ENCODE measurements at places on chromosomes 16 and 17. TPM values are rescaled to one million over a fixed set of nuclear protein-coding genes. Genes with fewer than 3 reads are reported as not detected.

GRCh38 chr17:15384142-15384787 lies 42.9 kb upstream of the TEKT3 start:
- DNase-seq, result peak; percentile 65

The PABPN1L gene
- total RNA-seq, result 1.7 TPM

DNA sequence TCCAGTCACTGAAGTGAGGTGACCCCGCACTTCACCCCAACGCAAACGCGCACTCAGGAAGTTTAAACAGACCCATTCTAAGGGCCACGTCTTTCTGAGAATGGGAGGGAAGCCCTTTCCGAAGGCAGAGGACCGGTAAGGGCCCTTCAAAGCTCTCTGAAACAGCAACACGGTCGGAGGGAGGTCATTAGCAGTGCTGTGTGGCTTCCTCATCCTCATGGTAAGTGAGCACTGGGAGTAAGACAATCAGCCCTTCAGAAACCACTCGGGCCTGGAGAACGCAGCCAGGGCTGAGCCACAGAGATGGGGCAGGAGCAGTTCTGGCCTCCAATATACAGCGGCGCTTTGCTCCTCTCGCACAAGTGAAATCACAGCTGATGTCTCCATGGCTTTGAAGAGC lies 23.7 kb downstream of the SRL start:
- no peak for DNase-seq

GRCh38 chr17:47852113-47852949 lies 1.4 kb upstream of the SP6 start:
- no peak for DNase-seq

- DNase-seq, result no peak
Observed at GRCh38 chr16:80014241-80014939, 413.9 kb upstream of the MAF start.

The GNG13 gene
- total RNA-seq, result not detected

- no peak for DNase-seq
Observed at GRCh38 chr17:5234645-5235576, at the start of gene SCIMP. TSS of gene SCIMP (minus strand) at chr17:5234860. CDS start at chr17:5234755, 105 bp downstream.

The GAS2L2 gene
- total RNA-seq, result 1.4 TPM

DNA sequence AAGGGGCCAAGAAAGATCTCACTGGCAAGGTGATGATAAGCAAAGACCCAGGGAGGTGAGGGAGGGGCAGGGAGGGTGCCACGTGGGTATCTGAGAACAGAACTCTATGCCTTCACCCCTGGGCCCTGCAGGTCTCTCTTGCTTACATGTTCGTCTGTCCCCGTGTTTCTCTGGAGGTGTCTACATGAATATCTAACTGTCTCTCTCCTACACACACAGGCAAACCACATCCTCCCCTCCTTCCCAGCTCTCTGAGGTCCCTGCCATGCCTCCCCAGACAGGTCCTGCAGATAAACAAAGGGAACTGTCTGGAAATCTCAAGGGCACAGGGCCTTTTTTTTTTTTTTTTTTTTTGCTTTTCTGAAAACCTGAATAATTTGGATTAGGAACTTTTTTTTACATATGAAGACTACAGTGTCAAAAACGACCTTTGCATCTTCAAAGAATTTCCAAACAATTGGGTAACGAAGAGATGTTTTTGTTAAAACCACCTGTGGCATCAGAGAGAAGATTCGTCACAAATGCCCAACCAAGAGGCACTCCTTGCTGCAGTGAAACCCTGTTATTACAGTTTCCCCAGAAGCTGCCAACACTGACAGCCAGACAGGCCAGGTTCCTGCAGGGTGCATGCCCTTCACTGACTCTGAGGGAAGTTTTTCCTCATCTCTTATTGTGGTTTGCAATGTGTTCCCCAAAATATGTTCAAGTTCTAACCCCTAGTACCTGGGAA lies 17.8 kb downstream of the PLLP start:
- no peak for DNase-seq

Data from umbilical cord (tissue), 2 donors.